CD8-positive, alpha-beta memory T cell (primary cell): ENCODE measurements at places on chromosomes 5 and 9.
A peak's percentile ranks its signal among the peaks of the same experiment; 100 is the strongest.

- DNase-seq, result no peak
Observed at GRCh38 chr5:91332267-91333045, 50.7 kb downstream of the ARRDC3 start.

DNA sequence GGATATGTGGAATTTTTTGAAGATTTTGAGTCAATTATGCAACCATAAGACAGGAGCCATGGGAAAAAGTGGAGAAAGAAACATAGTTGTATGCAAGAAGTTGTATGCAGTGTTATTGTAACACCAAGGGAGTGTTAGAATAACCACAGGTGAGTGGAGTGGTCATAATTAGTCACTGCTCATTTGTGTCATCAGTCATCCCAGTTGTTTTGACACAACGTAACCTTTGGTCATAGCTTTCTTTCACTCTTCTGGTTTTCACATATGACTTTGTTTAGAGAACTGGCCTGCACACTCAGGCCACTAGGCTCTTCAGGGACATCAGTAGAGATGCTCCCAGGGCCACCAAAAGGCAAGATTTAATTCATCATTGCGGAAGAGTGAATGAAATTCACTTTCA, 158.7 kb upstream of the HMHB1 start:
- DNase-seq, result no peak

DNA sequence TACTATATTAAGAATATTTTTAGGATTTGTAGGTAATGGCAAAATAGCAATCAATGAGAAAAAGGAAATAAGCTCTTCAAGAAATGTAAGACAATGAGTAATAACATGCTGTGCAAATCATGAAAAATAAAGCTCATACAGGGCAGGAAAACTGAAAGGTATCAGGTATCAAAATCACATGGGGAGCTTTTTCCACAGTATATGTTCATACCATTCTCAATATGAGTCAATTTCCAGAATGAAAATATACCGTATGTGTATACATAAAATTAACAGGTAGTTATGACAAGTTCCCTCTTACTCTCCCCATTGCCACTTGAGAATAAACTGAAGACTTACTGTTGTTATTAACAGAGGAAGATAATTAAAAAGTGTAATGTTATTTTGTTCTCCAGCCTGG, 35.9 kb downstream of the EFCAB9 start:
- no peak for DNase-seq

DNA sequence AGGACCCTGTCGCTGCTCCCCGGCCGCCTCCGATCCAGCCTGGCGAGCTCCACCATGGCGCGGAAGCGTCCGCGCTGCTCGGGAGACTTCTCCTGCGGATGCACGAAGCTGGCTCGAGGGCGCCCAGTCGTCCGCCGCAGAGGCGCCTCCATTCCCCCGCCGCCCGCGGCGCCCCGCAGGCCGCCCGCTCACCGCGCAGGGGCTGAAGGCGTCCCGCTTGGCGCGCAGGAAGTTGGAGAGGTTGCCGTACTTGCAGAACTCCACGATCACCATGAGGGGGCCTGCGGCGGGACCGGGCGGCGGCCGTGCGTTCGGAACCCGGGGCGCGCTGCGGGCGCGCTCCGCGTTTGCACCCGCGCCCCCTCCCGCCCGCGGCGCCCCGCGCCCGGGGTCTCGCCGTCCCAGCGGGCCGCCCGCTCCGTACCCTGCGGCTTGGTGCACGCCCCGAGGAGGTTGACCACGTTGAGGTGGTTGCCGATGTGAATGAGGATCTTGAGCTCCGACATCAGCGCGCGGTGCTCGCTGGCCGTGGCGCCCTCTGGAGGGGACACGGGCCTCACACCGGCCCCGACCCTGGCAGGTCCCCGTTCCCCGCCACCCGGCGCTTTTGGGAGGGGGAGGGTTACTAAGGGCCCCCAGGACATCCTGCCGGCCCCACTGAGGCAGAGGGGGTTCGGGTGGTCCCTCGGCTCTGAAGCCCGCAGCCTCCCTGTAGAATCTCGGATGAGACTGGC, 27.7 kb upstream of the SCGB3A1 start:
- DNase-seq, result peak; percentile 15

DNA sequence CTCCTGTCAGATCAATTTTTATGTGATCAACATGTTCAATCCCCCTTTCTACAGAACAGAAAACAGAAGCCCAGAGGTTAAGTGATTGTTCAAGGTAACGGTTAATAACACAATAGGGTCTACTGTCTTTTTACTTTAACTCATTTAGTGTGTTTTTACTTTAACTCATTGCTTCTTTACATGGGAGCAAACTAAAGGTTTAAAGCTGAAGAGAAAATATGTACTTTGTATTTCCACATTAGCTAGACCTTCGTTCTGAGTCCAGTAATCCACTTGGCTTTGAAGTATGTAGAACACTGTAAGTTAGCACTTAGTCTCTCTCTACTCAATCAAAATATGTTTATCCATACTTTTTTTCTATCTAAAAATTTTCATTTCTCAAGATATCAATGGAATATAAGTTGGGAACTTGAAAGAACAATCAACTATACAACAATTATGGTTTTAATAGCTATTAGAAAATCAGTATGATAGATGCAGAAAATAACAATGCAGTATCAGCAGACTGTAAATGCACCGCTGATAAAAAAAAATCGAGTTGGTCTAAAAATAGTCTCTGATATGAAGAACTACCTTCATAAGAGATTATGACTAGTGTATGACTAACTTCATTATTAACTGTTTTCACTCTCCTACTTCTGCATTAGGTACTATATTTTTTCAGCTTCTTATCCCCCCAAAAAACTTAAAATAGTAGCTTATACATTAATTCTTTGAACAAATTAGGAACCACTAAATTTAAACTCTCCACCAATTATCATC, 20.6 kb downstream of the PGGT1B start:
- no peak for DNase-seq

GRCh38 chr9:94210616-94211603, 48.2 kb upstream of the ZNF169 start:
- DNase-seq, result no peak

GRCh38 chr9:72431036-72431435, 66.0 kb upstream of the ZFAND5 start:
- DNase-seq, result no peak

DNA sequence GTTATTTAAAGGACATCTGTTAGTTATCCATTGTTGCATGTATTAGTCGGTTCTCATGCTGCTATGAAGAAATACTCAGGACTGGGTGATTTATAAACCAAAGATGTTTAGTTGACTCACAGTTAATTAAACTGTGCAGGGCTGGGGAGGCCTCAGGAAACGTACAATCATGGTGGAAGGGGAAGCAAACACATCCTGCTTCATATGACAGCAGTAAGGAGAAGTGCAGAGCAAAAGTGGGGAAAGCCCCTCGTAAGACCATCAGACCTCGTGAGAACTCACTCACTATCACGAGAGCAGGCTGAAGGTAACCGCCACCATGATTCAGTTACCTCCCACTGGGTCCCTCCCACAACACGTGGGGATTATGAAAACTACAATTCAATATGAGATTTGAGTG, 2064.1 kb downstream of the MAT2B start:
- no peak for DNase-seq

DNA sequence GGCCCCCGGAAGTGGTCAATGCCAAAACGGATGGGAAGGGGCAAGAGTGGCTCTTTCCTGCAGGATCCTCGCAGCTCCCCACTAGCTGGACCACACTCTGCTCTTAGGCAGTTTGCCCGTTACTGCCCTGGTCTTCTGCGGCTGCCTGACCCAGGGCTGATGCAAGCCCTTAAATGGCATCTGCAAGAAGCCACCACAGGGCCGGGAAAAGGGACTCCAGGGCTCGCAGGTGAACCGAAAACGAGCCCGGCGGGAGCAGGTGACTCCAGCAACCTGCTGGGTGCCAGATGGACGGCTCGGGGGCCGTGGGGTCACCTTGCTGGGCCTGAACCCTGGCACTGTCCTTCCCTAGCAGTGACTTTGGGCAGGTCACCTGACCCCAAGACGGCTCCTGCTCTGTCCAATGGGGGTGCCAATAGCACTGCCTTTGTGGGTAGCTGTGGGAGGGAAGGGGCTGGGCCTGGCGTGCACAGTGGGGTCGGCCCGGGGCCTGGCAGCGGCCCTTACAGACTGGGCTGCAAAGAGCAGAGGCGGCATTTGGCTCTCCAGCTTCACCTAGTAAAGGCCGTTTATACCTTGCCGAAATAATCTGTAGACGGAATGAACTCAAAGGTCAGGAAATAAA, 1.3 kb downstream of the TMEM250 start:
- no peak for DNase-seq

- no peak for DNase-seq
Observed at GRCh38 chr9:26033336-26033735, 355.1 kb upstream of the TUSC1 start.

GRCh38 chr5:143542798-143543144, 139.3 kb upstream of the NR3C1 start:
- DNase-seq, result no peak

GRCh38 chr9:112012026-112012902, 115.7 kb downstream of the UGCG start:
- no peak for DNase-seq

- DNase-seq, result peak; percentile 35
Observed at GRCh38 chr9:3441197-3441816, 84.5 kb downstream of the RFX3 start.

DNA sequence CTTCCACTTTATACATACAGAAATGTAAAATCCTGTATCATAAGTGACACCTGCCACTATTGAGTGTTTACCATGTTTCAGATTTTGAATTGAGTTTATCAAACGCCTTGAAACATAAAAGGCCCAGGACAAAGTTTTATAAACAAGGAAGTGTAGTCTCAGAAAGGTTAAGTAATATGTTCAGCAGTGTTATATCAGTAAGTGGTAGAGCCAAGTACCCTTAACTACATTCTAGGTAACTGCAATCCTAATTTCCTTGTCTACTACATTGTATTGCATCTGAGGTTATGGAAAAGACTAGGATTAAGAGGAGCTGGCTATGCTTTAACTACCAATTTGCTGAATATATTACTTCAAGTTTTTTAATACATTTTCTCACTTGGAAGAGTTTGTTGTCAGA, 641.6 kb downstream of the LRRC70 start:
- no peak for DNase-seq

DNA sequence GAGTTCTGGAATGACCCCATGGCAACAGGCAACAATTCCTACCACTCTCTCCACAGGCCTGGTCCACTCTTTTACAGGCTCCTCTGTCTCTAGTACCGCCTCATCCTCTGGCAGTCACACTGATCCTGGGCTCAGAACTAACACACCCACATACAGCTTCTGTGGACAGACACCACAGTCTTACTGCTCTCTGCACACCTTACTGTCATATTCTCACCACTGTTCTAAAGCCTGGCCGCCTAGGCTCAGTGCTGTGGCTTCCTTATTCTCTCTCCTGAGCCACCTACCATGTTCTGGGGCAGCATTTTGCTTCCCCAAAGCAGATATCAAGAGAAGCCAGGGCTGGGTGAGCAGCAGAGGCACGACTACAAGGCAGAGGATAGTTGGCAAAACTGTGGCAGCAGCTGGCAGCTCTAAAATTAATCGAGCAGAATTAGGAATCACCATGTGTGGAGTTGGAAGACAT, 14.8 kb downstream of the REEP5 start:
- no peak for DNase-seq

GRCh38 chr5:122896598-122897282, 51.3 kb downstream of the SNX24 start:
- DNase-seq, result no peak

GRCh38 chr5:32230356-32231099, 56.4 kb upstream of the GOLPH3 start:
- no peak for DNase-seq

GRCh38 chr5:59436364-59437148, 457.0 kb downstream of the PDE4D start:
- no peak for DNase-seq

GRCh38 chr5:118236108-118236849, 752.1 kb downstream of the DTWD2 start:
- DNase-seq, result no peak

GRCh38 chr5:8765886-8766285, 780.0 kb downstream of the SEMA5A start:
- DNase-seq, result no peak

DNA sequence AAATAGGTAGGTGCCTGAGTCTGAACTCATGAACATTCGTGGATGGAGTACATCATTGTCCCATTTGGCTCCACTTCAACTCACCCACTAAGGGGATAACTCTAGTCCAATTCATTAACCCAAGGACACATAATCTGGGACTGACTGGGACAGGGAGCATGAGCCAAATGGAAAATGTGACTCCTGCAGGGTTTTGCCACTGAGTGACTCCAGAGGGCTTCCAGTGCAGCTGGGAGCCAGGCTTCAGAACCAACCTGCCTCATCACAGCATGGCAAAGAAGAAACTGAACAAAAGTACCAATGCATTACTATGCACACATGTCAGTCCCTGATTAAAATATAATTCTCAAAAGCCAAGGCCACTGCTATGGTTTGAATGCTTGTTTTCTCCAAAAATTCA, 159.7 kb upstream of the SNX2 start:
- no peak for DNase-seq

GRCh38 chr5:57176350-57176857, 2.5 kb downstream of the GPBP1 start:
- no peak for DNase-seq

- no peak for DNase-seq
Observed at GRCh38 chr5:41403846-41404245, 106.6 kb downstream of the PLCXD3 start.

DNA sequence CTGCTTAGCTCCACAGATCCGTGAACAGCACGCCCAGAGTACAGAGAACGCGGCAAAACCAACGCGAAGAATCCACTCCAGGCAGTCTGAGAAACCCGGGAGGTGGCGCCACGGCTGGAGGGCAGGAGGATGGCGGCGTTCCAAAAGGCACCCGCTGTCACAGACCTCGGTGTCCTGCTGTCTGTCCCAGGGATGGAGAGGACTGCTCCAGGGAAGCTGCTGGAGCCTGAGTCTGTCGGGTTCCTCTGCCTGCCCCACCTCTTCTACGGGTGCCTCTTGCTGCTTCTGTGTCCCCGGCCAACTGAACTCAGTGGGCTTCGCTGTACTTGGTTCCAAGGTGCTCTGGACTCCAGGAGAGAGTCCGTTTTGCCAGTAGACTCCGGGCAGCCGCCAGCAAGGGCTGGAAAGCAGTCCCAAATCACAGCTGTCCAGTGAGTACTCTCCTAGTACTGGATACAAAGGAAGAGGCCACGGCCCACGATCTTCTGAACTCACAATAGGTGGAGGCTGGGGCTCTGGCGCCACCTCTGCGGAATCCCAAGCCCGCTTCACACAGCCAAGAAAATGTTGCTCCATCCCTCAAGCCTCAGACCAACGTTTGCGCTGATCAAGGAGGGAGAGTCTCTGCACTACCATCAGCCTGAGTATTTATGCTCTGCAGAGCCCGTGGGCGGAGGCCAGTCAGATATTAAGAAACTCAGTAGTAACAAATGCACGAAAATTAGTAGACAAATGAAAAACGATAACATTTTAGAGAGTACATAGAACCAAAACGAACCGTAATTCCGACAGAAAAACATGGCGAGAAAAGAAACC, 440 bp downstream of the ANXA2R start:
- peak; percentile 73 for DNase-seq

DNA sequence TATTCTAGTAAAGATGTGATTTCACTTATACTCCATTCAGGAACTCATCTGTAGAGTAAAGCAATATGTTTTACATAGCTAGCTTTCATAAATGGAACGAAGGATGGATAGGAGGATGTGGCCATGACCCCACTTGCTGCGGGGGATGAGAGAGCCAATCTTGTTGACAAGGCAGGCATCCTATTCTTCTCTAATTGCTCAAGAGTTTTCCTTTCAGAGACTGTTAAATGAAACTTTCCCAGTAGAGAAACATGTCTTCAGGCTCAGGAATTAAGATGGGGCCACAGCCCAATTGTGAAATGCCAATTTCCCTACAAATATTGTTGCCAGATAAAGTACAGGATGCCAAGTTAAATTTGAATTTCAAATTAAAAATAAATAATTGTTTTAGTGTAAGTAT, 196.2 kb upstream of the TUT7 start:
- DNase-seq, result no peak
